IPS-NIHi11 (cell line): ENCODE measurements at places on chromosomes 2 and 18.

DNA sequence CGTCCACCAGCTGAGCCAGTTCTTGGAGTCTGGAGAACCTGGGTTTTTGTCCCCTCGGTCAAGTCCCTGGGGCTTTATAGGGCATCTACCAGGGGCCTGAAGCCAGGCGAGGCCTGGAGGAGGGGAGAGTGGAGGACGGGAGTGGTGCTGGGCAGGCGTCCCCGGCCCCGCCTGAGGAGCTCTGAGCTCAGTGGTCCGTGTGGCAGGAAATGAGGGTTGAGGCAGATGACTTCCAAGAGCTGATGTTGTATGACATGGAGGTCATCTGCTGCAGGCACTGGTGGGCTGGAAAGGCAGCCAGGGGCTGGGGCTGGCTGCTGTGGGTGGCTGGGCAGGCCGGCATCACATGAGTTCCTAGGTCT, 118.5 kb upstream of the HS6ST1 start:
- DNase-seq, result no peak

DNA sequence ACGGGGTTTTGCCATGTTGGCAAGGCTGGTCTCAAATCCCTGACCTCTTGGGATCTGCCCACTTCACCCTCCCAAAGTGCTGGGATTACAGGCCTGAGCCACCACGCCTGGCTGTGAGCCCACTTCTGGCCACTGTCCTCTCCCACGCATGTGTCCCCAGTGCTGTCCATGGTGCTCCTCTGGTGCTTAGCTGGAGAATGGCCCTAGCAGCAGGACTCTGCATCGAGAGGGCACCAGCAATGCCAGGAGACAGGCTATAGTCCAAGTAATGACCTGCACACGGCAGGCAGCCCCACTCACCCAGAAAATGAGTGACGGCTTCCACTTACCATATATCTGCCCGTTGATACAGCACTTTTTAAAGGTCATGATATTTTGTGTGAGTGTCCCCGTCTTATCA, 66.3 kb upstream of the NARS1 start:
- DNase-seq, result peak; percentile 23

DNA sequence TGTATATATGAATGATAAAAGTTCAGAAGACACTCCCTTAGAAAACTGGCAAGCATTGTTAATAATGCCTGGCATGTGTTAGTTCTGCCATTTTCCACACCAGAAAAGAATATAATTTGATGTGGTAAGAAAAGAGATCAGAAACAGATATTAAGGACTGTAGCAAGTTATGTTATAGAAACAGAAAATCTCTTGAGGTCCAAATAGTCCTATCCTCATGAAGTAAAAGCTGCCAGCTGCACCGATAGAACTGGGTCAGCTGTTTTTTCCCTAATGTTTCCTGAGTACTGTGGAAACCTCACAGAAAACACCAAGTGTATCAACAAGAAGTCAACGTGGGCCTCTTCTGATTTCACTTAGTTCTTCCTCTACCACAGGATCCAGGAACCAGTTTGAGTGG, 56.9 kb upstream of the SDC1 start:
- no peak for DNase-seq

- DNase-seq, result no peak
Observed at GRCh38 chr2:241534701-241535375, 23.7 kb upstream of the BOK start.

DNA sequence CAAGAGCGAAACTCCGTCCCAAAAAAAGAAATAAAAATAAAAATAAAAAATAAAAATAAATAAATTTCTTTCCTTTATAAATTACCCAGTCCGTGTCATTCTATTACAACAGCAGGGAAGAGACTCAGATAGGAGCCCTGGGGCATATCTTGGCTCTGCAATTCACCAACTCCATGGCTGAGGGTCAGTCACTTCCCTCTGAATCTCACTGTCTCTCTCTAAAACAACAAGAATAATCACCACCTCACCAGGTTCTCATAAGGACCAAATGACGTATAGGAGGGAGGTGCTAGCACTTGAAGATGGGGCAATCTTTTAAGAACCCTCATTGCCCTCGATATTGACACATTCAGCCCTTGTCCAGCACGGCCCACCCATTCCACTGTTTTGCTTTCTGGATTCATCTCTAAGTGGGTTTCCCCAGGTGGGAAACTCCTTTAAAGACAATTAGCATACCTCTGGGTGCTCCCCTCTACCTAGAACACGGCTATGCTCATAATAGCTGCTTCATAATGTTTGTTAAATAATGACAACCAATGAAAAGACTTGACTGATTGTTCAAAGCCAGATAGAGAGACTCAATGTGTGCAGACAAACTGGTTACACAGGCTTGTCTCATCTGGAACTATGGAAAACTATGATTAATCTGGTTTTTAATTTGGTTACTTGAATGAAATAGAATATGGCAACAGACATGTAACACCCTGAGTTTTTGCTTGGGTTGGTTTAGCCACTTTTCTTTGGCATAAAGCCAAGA, 15.1 kb downstream of the MYCN start:
- no peak for DNase-seq

GRCh38 chr18:63905361-63905760, 2.4 kb upstream of the SERPINB10 start:
- no peak for DNase-seq

DNA sequence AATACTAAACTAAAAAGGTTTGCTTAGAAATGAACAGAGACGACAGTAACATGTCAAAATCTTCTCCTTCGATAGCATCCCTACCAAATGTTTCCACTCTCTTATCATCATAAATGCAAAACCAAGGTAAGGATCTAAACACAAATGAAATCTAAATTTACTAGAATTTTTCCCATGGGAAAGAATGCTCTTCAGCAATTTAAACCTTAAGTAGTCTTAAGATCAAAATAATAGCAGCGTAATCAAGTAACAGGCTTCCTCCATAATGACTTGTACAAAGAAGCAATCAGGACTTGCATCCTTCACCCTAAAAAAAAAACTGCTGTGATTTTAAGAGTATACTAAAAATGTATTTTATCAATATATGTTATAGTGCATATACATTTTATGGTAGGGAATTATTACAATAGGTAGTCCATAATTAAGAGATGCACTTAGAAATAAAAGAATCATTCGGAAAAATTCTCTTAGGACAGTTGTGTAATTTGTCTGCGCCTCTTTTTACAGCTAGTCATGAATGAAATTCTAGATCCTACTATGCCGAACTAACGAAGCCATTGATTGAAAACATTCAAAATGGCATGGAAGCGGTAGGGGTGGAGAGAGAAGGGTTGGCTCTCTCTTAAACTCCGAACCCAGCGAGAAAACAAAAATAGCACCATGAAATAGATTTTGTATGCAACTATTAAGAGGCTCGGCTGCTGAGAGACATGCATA, 1.3 kb downstream of the PGAP1 start:
- no peak for DNase-seq

DNA sequence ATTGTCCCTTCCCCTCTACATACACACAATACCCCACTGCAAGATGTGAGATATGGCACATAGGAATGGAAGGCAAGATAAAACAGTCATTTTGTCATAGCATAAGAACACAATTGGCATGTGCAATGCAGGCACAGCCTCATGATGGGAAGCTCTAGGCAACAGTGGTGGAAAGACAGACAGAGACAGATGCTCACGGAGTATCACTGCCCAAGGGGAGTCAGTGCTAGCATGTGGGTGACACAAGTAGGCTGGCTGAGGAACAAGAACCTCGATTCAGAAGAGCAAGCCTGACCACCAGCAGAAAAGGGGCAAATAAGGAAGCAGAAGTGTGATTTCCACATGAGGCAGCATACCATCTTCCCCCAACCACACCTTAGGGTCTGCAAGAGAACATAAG, 323.6 kb downstream of the PAX3 start:
- no peak for DNase-seq

- DNase-seq, result no peak
Observed at GRCh38 chr2:236705295-236706105, 135.9 kb downstream of the ACKR3 start.

- DNase-seq, result no peak
Observed at GRCh38 chr2:2173633-2174032, 157.4 kb downstream of the MYT1L start.

DNA sequence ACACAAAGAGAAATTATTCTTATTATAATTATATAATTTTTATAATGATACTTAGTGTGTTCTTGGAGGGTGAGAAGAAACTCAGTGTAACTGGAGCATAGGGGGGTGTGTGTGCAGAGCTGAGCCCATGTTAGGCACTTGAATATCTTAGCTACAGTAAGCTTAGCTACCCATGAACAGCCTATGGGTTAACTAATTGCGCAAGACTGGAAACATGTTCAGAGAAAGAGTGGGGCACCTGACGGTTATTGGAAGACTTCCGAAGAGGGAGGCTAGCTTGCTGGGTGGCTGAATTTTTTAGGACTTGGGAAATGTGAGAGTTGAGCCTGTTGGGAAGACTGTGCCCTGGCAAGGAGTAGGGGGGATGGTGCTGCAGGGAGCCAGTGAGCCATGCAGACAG, 229.2 kb downstream of the SLC4A3 start:
- no peak for DNase-seq

GRCh38 chr18:11981543-11982366, 448 bp downstream of the IMPA2 start:
- no peak for DNase-seq

GRCh38 chr18:29157057-29157780, 980.3 kb upstream of the CDH2 start:
- no peak for DNase-seq

GRCh38 chr2:40452786-40453185, 896 bp upstream of the SLC8A1 start:
- DNase-seq, result no peak
